ENCODE measurements at places on chromosomes 4 and X.

DNA sequence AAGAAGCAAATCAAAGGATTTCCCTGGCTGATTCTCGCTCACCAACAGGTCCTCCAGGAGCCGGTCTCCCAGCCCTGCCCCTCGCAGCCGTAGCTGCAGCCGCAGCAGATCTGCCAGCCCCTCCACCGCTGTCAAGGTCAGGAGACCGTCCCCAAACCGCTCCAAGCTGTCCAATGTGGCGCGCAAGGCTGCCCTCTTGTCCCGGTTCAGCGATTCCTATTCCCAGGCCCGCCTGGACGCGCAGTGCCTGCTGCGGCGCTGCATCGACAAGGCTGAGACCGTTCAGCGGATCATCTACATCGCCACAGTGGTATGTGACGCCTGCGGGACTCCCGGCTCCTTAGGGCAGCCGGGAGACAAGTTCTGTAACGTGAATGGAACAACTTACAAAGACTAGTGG, 25.6 kb downstream of the SPATA18 start:
- DNase-seq = peak; percentile 48

GRCh38 chr4:94237271-94237670, 29.6 kb downstream of the SMARCAD1 start:
- DNase-seq = no peak

DNA sequence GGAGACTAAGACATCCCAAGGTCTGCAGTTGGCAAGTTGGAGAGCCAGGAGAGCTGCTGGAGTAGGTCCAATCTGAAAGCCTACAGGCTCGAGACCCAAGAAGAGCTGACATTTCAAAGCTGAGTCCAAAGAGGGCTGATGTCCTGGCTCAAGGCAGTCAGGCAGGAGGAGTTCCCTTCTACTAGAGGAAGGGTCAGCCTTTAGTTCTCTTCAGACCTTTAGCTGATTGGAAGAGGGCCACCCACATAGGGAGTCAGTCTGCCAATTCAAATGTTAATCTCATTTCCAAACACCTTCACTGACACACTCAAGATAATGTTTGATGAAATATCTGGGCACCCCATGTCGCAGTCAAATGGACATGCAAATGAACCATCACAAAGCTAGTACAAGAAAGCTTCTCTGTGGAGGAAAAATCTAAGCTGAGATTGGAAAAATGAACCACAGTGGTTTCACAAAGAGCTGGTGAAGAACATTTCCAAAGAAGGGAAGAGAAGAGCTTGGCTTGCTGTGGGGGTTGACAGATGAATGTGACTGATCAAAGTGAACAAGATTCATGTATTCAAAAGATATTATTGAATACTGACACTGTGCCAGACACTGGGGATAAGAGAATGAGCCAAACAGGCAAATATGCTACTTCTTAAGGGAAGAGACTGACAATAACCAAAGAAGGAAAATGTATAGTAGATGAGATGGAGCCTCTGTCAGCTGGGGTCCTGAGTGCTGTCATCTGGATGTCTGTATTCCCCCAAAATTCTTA, 61.2 kb downstream of the STK32B start:
- DNase-seq = no peak

- no peak for DNase-seq
These were observed 504.3 kb downstream of the FAM133A start for GRCh38 chrX:94178145-94178788.
